Fibroblast of skin of right biceps (primary cell): ENCODE measurements at places on chromosomes 2 and 18.

GRCh38 chr2:43083710-43084698 lies 142.4 kb downstream of the ZFP36L2 start:
- peak; percentile 91 for DNase-seq

DNA sequence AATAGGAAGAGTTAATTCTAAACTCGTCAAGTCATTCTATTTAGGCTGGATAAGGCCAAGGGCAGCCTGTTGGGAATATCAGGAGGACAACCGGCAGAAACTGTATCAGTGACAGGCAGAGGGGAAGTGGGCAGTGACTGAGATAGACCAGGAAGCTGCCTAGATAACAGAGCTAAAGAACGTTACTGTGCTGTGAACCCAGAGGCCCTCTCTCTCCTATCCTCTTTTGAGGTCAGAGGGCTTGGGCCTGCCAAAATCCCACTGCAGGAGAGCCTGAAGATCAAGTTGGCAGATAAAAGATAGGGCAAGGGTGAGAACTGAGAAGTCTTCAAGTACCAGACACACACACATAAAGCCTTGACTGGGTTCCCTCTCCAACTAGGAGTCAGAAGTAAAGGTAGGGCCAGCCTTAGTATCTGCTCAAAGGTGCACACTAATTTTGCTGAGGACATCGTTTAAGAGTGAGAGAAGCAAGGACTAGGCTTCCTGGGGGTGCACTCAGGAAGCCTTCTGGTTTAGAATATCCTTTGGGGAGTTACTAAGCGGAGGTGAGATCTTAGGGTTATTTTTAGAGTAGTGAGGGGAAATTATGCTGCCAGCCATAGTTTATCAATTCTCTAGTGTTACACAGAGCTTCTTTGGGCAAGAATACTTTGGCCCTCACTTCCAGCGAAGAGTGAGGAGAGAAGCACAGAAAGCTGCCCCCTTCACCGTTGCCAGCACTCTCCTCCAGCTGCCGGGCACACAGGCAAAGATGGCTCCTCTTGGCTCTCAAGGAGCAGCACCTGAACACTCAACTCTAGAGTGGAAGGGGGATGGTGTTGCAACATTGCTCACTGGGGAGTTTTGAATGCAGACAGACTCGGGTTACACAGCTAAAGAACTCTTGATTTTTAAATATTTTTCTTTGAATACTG lies 9.8 kb downstream of the CAVIN2 start:
- no peak for DNase-seq

DNA sequence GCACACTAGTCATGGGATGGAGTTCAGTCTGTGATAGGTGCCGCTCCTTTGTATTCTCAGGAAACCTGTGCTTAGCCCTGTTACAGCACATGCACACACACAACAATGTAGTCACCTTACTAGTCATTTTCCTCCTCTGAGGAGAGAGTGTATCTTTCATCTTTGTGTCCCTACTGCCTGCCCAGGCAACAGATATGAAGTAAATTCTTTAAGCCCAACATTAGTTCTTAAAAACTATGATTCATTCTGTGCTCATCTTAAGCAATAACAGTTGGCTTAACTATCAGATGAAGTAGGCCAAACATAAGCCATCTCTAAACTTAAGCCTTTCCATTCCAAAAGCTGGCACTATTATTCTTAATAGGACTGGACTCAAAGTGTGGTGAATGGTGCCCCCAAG lies 186.5 kb downstream of the LNPK start:
- peak; percentile 23 for DNase-seq

DNA sequence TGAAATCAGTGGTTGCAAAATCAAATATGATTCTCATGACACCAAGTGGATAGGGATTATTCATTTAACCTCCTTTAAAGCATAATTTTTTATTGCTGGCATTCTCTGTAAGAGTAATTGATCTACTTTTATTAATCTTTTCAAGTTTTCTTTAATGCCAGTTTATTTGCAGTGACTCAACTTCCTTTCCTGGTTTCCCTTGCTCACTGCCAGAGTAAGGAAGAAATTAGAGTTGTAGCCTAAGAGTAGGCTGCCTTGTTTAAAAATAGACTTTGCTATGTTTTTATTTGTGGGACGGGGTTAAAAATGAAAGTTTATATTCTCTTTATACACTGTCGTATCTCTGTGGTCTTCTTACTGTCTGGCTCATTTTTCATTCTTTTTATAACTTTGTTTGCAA lies 148.6 kb downstream of the WDR7 start:
- peak; percentile 8 for DNase-seq

GRCh38 chr2:95388091-95388692 lies 14.3 kb upstream of the FAHD2A start:
- DNase-seq: no peak

DNA sequence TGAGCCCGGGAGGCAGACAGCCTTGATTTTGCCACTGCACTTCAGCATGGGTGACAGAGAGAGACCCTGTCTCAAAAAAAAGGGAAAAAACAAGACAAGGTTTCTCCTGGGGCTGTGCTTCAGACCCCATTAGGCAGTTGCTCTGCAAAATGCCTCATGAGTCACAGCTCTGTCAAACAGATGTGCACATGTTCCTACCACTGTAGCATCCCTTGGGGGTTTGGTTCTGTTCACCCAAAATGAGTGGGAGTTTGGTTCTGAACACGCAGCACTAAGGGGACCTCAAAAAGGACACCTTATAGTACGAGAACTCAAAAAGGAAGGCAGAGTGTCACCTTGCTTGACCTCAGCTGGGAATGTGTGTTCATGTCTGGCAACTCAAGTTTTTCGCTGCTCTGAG lies 134.9 kb downstream of the RPIA start:
- DNase-seq: no peak

GRCh38 chr2:13581471-13581870 lies 864.7 kb downstream of the TRIB2 start:
- no peak for DNase-seq

GRCh38 chr2:156125018-156125417 lies 207.5 kb downstream of the NR4A2 start:
- DNase-seq: no peak
